ENCODE measurements at places on chromosomes 2 and 18.
A peak's percentile ranks its signal among the peaks of the same experiment; 100 is the strongest.

- no peak for DNase-seq
Measured at GRCh38 chr18:24546307-24546706, 85.9 kb downstream of the HRH4 start.

DNA sequence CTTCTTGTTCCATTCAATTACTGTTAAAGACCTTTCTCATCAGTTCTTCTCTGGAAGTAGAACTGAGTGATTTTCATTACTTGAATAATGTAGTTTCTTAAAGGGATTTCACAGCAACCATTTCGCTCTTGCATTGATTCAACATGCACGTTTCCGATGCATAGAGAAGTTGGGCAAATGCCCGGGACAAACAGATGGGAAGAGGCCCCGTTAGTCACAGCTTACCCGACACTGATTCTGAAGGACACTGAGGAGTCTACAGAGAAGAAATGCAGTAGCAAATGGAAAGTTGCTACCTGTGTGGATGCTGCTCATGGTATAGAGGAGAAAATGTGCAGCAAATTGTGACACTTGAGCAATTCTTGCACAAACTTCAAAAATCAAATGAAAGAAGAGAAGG, 32.3 kb upstream of the GCG start:
- DNase-seq = no peak

DNA sequence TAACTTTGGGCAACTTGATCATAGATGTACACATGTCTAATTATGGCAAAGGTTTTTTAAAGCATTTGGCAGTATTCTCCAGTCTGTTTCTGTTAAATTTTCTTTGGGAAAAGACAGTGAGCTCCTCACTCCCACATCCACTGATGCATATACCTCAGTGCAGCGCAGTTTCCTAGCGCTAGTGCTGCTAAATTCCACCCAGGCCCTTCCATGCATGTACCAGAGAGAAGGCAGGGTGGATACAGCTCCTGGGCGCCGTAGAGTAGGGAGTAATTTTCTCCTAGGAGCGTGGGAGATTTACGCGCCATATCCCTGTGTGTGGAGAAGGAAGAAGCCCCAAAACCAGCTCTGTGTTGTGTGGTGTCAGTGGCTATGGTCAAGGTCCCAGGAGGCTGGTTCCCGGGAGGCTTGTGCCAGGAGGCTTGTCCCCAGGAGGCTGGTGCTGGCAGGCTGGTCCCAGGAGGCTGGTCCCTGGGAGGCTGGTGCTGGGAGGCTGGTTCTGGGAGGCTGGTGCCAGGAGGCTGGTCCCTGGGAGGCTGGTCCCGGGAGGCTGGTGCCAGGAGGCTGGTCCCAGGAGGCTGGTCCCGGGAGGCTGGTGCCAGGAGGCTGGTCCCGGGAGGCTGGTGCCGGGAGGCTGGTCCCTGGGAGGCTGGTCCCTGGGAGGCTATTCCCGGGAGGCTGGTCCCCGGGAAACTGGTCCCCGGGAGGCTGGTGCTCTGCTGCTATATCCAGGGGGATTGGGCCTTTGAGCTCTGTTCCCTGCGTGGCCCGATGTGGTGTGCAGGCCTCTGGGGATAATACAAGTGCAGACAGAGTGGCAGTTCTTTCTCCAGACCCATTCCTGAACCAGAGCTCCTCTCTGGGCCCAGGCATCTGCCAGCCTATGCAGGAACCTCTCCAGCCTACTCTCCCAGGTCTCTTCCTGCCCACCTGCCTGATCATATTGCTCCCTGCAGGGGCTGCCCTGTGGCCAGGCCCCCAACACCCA, 161.2 kb downstream of the SEPTIN10 start:
- no peak for DNase-seq

DNA sequence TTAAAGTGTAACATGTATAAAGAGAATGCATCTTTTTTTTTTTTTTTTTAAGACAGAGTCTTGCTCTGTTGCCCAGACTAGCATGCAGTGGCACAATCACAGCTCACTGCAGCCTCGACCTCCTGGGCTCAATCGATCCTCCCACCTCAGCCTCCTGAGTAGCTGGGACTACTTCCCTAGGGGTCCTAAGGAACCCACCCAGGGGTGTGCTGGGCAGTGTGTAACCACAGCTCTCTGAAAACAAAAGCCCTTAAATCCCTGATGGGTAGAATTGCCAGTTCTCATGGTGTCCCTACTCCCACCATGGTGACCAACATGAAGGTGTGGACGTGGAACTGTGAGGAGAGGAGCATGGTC, 105.6 kb upstream of the ST3GAL5 start:
- DNase-seq = no peak

GRCh38 chr2:229740279-229740678, 25.9 kb upstream of the DNER start:
- DNase-seq = no peak

DNA sequence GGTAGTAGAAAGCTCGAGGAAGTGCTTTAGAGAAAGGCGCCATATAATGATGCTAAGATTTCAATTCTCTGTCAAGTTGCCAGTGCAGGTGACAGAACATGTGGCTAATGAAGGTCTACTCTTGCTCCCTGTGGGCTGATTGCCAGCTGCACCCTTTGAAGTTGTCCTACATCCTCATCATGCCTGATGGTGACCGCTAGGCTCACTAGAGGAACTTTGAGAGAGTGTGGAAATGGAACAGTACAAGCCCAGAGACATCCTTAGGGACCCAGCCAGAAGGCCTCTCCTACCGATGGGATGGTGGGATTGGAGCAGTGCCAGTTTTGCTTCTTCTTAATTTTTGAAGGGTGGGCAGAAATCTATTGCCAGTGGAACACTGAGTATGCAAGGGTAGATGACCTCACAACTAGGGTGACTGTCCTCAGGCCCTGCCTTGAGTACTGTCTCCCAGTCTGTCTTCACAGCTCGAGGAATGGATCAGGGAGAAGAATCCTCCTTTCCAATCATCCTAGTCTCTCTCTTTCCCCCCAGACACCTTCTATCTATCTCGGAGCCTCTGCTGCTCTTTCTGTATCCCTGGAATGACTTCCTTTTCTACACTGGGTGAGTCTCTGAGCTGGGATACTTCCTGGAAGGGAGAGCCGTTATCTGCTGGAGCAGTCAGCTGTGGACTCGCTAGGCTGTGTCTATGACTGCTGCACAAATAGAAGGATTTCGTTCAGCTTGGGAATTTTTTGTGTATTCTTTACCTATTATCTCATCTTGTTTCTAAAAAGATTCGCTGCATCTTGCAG, 33.5 kb downstream of the LGALSL start:
- DNase-seq = peak; percentile 3

- no peak for DNase-seq
Measured at GRCh38 chr2:86274265-86274917, 63.0 kb downstream of the REEP1 start.

DNA sequence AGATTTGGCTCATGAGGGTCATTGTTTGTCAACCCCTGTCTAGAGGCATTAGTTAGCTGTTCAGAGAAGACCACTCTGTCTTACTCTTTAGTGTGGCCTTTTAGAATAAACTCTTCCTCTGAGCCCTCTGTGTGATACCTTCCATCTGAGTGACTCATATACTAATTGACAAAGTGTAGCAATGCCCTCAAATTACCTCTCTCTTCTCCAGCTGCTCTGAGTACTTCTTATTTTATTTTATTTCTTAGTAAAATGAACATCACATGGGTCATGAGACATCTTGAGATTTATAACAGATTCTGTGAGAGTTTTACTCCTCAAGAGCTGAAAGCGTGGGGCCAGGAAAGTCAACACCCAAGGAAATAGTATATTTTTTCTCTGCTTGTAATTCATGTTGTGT, 67.4 kb downstream of the KCTD18 start:
- DNase-seq = no peak

- no peak for DNase-seq
Measured at GRCh38 chr2:45614871-45615415, 3.9 kb upstream of the SRBD1 start.

- DNase-seq = no peak
Measured at GRCh38 chr2:63422556-63422955, 165.7 kb downstream of the WDPCP start.

- no peak for DNase-seq
Measured at GRCh38 chr18:29488617-29489016, 1311.7 kb upstream of the CDH2 start.

- no peak for DNase-seq
Measured at GRCh38 chr2:64354857-64355680, 98.9 kb upstream of the LGALSL start.

DNA sequence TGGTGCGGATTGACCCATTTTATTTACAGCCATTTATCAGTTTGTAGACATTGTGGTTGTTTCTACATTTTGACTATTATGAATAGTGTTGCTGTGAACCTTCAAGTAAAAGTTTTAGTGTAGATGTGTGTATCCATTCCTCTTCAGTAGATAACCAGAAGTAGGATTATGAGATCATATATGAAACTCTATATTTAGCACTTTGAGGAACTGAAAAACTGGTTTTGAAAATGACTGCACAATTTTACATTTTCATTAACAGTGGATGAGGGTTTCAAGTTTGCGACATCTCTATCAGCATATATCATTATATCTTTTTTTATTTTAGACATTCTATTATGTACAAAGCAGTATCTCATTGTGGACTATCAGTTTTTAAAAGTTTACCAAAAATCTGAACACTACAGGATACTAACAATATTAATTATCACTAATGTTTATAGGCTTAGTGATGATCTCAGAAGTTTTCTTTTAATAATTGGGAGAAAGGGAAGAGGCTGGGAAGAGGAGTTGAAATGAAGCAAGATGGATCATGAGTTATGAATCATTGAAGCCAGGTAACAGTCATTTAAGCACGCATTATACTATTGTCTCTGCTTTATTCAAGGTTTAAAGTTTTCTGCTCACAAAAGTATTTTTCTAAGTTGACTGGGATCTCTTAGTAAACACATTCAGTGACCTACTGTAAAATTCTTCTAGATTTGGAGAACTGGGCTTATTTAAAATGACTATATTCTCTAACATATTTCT, 329.0 kb upstream of the LRATD1 start:
- no peak for DNase-seq

DNA sequence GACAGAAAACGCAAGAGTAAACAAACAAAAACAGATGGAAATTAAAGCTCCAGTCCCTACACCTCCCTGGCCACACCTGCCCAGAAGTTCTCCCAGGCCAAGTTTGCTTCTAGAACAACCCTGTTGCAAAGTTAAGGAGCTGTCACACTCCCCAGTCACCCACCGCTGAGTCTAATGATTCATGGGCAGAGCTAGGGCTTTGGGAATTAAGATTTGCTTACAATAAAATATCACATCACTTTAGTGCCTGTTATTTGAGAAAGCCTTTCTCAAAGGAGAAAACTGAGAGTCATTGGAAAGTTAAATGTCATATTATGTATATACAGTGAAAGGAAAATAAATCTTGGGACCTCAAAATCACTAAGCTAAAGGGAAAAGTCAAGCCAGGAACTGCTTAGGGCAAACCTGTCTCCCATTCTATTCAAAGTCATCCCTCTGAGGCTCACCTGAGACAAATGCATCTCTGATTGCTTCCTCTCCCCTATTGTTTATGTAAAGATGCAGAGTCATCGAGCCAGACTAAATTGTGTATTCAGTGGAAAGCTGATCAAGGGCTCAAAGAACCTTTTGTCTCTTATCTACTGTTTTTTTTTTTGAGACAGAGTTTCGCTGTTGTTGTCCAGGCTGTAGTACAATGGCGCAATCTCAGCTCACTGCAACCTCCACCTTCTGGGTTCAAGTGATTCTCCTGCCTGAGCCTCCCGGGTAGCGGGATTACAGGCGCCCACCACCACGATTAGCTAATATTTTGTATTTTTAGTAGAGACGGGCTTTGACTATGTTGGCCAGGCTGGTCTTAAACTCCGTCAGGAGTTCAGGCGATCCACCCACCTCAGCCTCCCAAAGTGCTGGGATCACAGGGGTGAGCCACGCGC, 2.8 kb downstream of the CRYGB start:
- no peak for DNase-seq

GRCh38 chr2:28117104-28117596, 226.6 kb downstream of the BABAM2 start:
- no peak for DNase-seq

DNA sequence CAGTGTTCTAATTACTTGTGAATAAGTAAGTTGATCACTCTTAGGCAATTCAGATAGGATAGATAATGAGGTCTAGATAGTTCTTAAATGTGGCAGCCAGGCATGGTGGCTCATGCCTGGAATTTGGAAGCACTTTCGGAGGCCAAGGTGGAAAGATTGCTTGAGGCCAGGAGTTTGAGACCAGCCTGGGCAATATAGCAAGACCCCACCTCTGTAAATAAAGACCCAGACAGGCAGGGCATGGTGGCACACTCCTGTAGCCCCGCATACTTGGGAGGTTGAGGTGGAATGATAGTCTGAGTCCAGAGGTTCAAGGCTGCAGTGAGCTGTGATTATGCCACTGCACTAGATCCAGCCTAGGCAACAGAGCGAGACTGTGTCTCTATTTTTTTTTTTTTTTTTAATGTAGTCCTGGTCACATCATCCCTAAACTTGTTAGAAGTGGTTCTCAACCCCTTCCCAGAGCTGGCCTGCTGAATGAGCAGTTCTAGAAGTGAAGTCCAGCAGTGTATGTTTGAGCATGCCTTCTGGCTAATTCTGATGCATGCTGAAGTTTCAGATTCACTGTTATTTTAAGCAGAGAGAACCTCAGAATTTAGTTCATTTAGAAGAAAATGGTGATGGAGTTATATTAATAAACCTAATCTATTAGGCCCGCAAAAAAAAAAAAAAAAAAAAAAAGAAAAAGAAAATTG, 306.2 kb downstream of the PRKCE start:
- no peak for DNase-seq

DNA sequence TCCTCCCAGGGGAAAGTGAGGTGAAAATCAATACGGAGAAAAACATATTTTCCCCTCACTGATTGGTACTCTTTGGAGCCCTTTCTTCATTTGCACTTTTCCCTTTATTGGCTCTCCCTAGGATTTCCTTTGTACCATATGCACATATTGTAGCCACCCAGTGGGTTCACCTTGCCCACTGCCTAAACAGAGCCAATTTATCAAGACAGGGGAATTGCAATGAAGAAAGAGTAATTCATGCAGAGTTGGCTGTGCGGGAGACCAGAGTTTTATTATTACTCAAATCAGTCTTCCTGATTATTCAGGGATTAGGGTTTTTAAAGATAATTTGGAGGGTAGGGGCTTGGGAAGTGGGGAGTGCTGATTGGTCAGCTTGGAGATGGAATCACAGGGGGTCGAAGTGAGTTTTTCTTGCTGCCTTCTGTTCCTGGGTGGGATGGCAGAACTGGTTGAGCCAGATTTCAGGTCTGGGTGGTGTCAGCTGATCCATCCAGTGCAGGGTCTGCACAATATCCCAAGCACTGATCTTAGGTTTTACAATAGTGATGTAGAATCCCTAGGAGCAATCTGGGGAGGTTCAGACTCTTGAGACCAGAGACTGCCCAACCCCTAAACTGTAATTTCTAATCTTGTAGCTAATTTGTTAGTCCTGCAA, 15.1 kb upstream of the KCNE4 start:
- no peak for DNase-seq

GRCh38 chr2:106137731-106138521, 56.2 kb downstream of the UXS1 start:
- peak; percentile 57 for DNase-seq

DNA sequence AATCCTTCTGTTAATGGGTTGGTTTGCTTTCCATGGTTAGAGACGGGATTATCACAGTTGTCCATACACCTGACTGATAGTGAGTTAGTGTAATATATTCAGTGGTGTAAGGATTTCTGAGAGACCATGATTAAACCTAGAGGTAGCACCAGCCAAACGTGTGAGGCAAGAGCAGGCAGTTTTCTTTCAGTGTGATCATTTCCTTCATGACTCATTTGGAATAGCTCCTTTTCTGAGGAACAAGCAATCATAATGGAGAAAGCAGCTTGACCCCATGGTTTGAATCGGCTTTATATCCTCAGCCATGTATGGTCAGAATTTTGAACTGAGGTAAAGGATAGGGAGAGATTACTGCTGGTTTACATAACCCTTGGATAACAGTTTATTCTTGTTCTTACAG, 2.9 kb downstream of the MXD1 start:
- no peak for DNase-seq

Data from CD4-positive, alpha-beta memory T cell (primary cell).